ENCODE measurements at places on chromosomes 16 and 17.

GRCh38 chr17:16040710-16041251 is 41.2 kb downstream of the TTC19 start:
- no peak for DNase-seq

DNA sequence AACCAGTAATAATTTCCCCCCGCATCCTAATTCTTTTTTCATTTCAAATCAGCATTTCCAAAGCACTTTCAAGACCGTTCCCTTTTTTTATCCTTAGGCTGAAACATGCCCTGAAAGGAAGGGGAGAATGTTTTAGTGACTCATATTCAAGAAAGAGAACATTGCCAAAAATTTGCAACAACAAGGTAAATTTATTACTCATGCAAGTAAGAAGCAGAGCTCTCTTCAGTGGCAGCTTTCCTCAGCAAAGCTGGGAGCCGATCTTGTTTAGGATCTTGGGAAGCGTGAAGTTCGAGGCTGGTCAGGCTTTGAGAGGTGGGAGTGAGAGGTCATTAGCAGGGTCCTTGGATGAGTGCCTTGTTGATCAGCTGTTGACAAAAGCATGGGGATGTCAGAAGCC is 129.5 kb downstream of the PRKCA start:
- DNase-seq = no peak

DNA sequence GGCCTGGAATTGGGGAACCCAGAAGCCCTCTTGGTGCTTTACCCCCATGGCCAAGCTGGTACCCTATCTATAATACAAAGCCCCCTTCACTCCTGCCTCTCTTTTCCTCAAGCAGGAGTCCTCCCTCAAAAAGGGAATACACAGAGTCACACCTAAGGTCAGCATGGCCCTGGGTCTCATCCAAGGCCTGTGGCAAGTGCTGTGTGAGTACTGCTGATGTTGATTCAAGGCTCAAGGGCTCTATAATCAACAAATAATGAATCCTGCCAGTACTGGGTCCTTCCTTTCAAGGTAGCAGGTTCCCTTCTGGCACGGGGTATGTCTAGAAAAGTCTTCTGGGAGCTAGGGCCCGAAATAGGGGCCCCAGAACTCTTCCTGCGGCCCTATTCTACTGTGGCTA is 187.3 kb downstream of the CYB561 start:
- DNase-seq = no peak

DNA sequence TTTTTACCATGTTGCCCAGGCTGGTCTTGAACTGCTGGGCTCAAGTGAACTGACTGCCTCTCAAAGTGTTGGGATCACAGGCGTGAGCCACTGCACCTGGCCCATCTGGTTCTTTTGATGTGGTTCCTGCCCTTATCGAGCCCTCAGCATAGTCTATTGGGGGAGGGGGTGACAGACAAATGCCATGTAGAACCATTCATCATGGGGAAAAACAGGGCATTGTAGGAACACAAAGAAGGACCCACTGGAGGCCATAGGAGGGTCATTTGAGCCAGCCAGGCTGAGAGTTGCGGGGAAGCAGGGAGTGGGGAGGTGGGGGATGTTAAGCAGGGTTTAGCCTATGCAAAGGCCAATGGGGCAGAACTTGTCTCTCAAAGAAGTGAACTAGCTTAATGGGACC is 11.9 kb downstream of the SEC14L5 start:
- no peak for DNase-seq

DNA sequence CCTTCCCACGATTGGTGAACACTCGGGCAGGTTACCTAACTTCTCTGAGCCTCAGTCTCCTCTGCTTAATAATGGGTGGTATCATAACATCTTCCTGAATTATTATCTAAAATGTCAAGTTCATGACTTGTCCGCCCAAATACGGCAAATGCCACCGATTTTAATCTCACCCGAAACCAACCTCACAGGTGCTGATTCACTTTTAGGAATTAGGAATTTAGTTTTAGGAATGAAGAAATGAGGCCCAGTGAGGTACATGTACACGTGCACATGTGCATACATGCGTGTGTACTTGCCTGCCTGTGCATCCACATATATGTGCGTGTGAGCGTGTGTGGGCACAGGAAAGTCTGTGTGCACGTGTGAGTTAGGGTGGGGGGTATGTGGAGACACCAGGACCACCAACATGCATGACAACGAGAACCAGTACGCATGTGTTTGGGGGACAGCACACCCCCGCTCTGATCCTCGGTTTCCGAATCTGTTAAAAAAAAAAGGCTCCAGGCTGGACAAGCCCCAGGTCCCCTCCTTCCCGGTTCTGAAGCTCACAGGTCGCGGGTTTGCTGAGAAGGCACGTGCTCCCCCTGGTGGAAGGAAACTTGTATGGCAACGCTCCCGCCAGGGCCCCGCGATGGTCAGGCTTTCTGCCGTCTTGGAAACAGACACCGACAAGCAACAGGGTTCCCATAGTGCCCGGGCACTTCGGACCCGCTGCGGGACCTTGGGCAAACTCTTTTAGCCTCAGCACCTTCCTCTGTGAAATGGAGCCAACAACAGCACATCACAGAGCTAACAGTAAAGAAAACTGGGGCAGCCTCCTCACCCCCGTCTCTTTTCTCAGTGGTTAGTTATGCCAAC is 219.2 kb downstream of the RBFOX3 start:
- DNase-seq = peak; percentile 87

GRCh38 chr16:56773532-56773931 is 43.6 kb downstream of the NUP93 start:
- DNase-seq = no peak

GRCh38 chr17:43211480-43212402 is at the start of gene TMEM106A:
Gene TMEM106A, plus strand, starts transcription at chr17:43211875. Its CDS starts 1,167 bp downstream, at chr17:43213042.
- peak; percentile 42 for DNase-seq

DNA sequence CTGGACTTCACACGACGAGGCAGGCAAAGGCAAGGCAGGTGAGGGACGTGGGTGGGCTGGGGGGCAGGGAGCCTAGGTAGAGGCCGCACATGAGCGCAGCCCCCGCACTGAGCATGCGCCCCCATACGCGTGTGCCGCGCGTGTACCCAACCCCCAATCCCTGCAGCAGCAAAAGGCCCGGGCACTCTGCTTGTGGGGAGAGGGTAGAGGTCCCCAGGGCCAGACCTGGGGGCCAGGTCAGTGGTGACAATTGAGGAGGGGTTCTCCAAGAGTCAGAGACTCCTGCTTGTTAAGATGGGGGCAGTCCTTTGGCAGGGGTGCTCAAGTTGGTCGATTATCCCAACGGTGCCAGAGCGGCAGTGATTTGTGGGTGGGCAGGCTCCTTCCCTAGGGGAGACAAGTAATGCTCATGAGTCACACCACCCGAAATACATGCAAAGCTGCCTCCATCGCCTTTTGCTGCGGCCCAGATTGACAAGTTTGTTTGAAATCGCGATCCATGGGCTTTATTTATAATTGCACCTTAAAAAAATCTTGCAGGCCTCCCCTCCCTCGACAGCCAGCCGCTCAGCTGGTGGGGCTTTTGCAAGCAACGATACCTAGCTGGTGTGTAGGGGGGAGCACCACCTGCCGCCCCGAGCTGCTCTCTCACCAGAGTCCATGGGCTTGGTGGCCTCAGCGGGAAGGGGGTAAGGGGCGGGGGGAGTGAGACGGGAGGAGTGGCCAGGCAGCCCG is 1.1 kb upstream of the GIT1 start:
- DNase-seq = peak; percentile 52

DNA sequence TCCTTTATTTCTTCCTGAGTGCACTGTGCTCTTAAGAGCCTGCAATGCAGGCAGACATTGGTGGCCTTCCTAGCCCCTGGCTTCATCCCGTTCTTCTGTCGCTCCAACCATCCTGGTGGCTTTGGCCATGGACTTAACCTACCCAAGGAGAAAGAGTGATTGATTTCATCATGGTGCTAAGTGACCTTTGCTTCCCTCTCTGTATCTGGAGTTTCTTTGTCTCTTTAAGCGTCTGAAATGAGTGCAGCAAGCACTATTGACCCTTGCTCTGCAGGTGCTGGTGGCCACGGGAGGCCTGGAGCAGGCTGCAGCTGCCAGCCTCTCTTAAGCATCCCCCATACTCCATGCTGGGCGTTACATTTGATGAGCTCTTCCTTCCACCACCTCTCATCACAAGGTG is 60.5 kb downstream of the RAP1GAP2 start:
- DNase-seq = no peak

GRCh38 chr17:8740486-8740885 is 4.2 kb downstream of the CCDC42 start:
- DNase-seq = no peak

DNA sequence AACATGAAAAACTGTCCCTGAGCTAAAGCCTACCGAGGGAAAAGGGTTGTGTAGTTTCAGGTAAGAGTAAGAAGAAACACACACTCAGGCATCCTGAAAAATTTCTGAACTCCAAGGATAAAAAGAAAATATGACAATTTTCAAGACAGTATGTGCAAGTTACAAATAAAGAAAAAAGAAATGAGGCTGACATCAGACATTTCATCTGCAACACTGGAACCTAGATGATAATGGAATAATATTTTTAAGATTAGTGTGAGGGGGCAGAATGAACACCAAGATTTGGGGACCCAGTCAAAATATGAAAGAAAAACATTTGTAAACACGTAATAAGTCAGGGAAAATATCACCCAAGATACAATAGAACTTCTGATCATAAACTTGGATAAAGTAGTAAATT is 135.9 kb upstream of the PSMD7 start:
- no peak for DNase-seq

- no peak for DNase-seq
Observed at GRCh38 chr16:11674001-11674817, 6.0 kb downstream of the SNN start.

DNA sequence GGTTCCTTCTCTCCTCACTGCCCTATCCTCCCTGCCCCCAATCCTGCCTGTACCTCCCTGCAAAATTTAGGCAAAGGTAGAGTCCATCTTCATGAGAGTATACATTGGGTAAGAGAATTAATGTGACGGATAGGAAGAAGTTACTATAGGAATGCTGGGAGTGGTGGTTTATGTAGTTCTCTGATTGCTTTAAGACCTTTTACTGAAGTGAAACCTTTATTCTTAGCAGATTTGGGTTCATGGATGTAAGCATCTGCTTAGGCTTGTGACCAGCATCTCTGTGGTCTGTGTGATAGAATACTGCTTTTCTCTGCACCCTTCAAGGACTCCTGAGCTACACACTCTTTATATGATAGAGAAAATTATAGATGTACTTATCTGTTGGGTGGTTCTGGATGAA is 127.3 kb downstream of the PRKCA start:
- DNase-seq = no peak

DNA sequence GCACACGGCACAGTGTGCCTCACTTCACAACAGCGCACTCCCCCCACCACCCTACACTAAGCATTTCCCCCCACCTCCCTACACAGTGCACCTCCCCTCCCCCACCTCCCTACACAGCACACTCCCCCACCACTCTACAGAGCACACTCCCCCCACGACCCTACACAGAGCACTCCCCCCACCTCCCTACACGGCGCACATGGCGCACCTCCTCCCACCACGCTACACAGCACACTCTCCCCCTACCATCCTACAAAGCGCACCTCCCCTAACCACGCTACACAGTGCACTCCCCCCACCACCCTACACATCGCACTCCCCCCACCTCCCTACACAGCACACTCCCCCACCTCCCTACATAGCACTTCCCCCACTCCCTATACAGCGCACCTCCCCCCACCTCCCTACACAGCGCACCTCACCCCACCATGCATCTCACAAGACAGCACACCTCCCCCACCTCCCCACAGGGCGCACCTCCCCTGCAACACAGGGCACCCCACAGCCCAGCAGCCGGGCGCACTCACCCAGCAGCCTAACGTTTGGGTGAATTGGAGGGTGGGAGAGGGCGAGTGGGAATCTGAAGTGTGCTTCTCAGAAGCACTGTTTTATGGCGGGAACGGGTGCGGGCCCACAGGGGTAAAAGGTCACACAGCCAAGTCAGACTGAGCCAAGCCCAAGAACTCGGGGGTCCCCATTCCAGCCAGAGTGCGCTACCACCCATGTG is 10.3 kb downstream of the KNOP1 start:
- DNase-seq = no peak

GRCh38 chr17:44065668-44066203 is 735 bp downstream of the LSM12 start:
- no peak for DNase-seq

DNA sequence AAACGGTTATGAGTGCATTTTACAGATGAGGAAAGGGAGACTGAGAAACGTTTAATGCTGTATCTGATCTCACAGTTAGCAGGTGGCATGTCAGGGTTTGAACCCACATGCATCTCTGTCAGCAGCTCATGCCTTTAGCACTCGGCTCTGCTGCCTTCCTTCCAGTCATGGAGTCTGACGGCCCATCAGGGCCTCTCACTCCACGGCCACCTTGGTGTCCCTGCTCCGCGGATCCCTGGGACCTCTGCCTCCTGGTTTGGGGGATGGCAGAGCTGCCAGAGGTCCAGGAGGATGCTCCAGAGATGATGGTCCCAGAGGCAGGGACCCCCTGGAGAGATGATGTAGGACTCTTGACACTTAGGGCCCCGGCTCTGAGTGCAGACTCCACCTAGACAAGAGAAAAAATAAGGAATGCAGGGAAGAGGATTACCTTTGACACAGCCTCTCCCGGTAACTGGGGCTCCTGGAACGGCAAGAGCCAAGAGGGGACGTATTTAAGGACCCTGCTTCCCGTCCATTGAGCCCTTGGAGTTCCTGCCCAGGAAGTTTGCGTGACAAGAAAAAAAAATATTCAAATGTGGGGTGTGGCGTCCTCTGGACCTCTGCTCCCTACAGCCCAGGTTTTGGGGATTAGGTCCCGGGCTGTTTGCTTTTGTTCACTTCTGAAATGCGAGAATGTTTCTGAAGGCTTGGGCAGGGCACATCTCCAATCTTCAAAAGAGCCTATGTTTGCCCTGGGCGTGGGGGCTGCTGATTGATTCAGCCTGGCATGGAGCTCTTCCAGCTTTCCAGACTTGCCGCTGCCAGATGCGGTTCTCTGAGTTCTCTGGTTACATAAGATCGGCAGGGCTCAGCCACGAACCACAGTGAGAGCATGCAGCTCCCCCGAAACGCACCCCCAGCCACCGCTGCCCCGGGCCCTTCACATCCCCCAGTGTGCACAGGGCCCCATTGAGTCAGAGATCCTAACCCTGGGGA is at the start of gene ALDH3A1:
Gene ALDH3A1 (minus strand): TSS at position 470 of the 978 bp plus-strand sequence. CDS start 3,169 bp downstream, outside the sequence.
- no peak for DNase-seq

GRCh38 chr17:48510761-48511604 is 19.8 kb downstream of the HOXB1 start:
- no peak for DNase-seq

- no peak for DNase-seq
Observed at GRCh38 chr17:80792373-80792781, 199.3 kb upstream of the CHMP6 start.

GRCh38 chr17:4411201-4411600 is 22.5 kb upstream of the SPNS3 start:
- DNase-seq = no peak
